Activated CD4-positive, alpha-beta memory T cell treated with anti-CD3 and anti-CD28 coated beads for 36 hours (primary cell): ENCODE measurements at places on chromosomes 12 and 14. TPM values are rescaled to one million over a fixed set of nuclear protein-coding genes. Genes with fewer than 3 reads are reported as not detected.

- H3K27me3 ChIP-seq, result no peaks in the 10 kb centered on the region
- H3K36me3 ChIP-seq, result no peaks in the 10 kb centered on the region
- DNase-seq, result no peak
- no peaks in the 10 kb centered on the region for H3K4me1 ChIP-seq
These were observed 215.5 kb downstream of the C12orf50 start for GRCh38 chr12:87813476-87814234.

DNA sequence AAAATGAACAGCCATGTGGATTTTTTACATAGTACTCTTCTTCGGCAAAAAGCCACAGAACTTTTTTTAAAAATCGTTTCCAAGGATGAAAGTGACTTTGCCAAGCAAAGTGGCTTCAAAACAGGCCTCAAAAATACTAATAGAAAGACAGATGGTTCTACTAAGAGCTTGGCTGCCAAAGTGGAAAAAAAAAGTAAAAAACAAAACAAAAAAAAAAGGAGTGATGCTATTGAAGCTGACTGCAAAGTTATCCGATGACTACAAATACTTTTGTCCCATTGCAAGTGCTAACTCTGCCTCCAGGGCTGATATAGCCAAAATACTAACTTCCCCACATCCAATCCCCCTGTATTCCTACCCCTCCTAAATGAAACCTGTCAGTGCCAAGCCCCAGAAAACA, 277.6 kb downstream of the SOX5 start:
- H3K4me3 ChIP-seq, result no peak overlapping the region
- no peak overlapping the region for H3K27ac ChIP-seq
- H3K4me1 ChIP-seq, result no peaks in the 10 kb centered on the region
- DNase-seq, result no peak

DNA sequence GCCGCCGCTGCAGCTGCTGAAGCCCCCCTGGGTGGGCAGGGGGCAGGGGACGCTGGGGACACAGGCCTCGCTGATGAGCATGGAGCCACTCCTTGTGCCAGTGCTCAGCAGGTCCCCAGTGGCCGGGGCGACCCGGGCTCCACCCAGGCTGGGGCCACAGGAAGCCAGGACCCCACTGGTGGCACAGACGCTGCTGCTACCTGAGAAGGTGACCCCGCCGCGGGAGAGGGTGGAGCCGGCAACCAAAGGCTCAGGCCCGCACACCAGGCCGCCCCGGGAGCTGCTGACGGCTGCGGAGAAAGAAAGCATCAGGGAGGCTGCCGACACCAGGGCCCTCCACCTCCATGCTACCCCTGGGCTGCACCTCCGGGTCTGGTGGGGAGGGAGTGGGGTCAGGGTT, 7.4 kb downstream of the KRT84 start:
- H3K27me3 ChIP-seq, result peaks cover 11% of the 10 kb centered on the region
- H3K4me3 ChIP-seq, result no peak overlapping the region
- H3K27ac ChIP-seq, result no peak overlapping the region
- DNase-seq, result no peak

DNA sequence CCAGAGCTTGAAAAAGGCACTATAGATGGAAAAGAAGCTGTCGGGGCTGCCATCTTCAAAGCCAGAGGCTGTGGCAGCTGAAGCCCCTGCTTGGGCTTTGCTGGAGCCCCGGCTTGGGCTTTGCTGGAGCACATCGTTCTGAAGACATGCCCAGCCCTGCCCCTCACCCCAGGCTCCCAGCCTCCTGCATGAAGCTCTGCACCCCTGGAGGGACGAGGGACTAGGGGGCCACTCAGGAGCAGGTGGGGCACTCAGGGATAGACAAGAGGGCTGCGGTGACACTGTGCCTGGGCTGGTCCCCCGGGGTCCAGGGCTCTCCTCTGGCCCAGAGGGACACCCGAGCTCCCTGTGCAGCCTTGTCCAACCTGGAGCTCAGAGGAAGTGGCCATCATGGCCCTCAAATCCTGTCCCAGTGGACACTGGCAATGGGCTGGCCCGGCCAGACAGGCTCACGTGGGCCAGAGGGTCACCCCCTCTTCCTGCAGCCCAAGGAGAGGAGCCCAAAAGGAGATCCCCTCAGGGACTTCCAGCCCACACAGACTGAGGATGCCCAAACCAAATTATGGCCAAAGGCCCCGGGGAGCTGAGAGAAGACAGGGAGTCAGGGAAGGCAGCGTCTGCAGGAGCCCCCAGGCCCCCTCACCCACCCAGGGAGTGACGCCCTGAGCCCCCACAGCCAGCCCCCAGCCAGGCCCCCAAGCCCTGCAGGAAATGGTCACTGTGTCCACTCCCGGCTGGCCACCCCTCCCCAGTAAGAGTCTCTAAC, 23.1 kb upstream of the C14orf180 start:
- no peak overlapping the region for H3K27ac ChIP-seq
- DNase-seq, result no peak
- H3K4me3 ChIP-seq, result no peak overlapping the region
- H3K36me3 ChIP-seq, result no peaks in the 10 kb centered on the region
- no peaks in the 10 kb centered on the region for H3K4me1 ChIP-seq

DNA sequence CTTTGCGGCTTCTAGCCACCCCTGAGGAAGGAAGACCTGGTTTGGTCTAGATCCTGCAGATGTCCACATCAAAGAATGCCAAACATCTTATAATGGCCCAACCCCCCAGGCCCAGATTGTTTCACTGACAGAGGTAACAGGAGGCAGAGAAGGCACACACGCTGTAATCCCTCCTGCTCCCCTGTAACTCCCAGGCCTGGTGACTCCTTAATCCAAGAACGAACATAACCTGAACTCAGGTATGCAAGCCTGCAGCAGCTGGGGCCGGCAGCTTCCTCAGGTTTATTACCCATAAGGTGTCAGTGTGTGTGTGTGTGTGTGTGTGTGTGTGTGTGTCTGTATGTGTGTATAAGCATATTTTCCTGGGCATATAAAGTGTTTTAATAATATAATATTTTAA, 52.7 kb downstream of the ERH start:
- no peaks in the 10 kb centered on the region for H3K36me3 ChIP-seq
- H3K27ac ChIP-seq, result no peak overlapping the region
- H3K4me3 ChIP-seq, result no peak overlapping the region
- H3K27me3 ChIP-seq, result peaks cover 3% of the 10 kb centered on the region

- no peak overlapping the region for H3K4me3 ChIP-seq
- no peaks in the 10 kb centered on the region for H3K4me1 ChIP-seq
- no peaks in the 10 kb centered on the region for H3K27me3 ChIP-seq
- DNase-seq, result no peak
These were observed 92.8 kb upstream of the TMTC2 start for GRCh38 chr12:82593901-82594396.

- H3K27me3 ChIP-seq, result peaks cover 11% of the 10 kb centered on the region
- H3K27ac ChIP-seq, result no peak overlapping the region
- H3K4me1 ChIP-seq, result peaks cover 32% of the 10 kb centered on the region
- DNase-seq, result no peak
These were observed 305.4 kb downstream of the DPF3 start for GRCh38 chr14:72588521-72588920.

DNA sequence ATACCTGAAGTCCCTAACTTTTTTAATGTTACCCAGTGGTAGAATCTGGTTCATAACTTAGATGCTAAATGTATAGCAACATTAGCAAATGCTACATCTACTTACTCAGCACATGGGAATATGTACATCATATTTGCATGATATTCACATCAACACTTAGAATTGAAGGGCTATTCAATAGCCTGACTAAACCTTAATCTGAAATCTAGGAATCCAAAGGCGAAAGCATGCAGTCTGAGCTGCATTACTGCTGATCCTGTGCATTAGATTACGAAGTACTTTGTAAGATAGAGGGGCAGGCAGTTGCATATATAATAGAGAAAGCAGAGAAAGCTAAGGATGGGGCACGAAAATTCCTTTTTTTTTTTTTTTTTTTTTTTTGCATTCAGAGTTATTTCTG, 40.4 kb downstream of the SLC38A4 start:
- H3K27me3 ChIP-seq, result peaks cover 18% of the 10 kb centered on the region
- H3K36me3 ChIP-seq, result no peaks in the 10 kb centered on the region
- H3K4me1 ChIP-seq, result peaks cover 10% of the 10 kb centered on the region
- no peak for DNase-seq

Gene OVCH1
- total RNA-seq, result not detected

Gene SAV1
- 13.4 TPM for total RNA-seq

Gene TPPP2
- not detected for total RNA-seq

Gene ATL1
- total RNA-seq, result 0.38 TPM
